Muscle of arm (tissue), 14 donors: ENCODE measurements at places on chromosomes 11 and 22.

DNA sequence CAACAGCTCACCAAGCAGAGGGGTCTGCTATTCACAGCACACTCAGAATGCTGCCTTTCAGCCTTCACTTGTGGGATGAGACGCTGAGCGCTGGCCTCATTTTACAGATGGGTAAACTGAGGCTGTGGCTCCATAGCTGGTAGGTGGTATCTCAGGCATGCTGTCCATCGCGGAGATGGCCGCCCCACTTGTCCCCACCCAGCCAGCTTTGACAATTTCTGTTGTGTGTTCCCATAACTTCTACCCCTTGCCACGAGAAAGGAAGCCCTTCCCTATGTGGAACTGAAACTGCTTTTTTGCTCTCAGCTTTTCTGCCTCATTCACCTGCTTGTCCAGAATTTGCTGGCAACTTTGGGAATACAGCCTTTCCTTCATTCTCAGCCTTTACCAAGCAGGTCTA lies 36.1 kb upstream of the NNMT start:
- no peak for DNase-seq

DNA sequence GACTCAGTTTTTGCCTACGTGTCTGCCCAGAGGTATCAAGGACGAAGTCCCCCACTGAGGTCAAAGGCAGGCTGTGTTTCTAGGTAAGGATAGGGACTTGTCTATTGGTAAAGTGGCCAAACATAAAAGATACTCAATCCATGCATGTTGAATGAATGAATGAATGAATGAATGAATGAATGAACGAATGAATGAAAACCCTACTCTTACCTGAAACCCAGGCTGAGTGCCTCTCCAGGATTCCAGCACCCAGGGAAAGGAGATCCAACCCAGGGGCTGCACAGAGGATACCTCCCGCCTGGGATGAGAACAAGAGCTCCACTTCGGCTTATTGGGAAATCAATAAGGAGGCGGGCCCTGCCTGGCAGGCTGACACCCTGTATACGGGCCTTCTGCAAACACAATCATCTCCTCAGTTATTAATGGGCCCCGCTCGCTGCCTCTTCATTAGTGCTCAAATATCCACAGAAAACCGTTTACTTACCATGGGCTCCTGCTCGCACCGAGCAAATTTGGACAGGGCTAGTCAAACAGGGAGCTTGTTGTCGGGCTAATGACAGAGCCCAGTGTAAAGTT lies 177.4 kb downstream of the BUD13 start:
- no peak for DNase-seq

GRCh38 chr22:42642806-42643633 lies 2.6 kb upstream of the ATP5MGL start:
- no peak for DNase-seq

DNA sequence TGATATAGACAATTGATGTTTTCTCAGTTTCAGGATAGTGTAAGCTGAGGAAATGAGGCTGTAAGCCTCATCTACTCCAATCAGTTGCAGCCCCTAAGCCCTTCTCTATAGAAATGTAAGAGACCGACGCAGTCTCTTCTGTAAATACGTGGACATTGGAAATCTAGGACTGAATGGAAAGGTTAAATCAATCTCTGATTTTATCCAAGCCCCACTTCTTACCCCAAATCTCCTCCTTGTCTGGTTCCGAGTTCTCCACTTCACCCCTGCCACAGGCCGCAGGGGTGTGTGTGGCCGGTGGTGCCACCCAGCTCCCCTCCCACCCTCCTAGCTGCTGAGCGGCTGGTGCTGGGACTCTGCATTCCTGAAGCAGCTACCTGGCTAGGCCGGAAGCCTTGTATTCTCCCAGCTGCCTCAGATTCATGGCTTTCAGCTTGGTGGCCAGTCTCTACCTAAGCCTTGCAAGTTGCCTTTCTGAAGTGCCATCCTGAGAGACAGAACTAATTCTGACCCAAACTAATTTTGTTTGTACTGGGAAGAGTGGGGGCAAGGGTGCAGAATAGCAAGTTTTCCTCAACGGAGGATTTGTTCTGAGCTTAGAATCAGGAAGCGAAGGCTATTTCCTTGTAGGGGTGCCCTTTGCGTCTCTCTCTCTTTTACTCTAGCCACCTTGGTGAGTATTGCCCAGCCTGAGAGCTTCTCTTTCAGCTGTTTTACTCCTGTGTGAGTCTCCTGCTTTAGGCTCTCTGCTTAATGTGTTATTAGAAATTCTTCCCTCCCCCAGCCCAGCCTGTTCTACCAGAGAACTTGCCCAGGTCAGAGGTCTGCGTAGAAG lies 749 bp downstream of the VWA5A start:
- DNase-seq: no peak

DNA sequence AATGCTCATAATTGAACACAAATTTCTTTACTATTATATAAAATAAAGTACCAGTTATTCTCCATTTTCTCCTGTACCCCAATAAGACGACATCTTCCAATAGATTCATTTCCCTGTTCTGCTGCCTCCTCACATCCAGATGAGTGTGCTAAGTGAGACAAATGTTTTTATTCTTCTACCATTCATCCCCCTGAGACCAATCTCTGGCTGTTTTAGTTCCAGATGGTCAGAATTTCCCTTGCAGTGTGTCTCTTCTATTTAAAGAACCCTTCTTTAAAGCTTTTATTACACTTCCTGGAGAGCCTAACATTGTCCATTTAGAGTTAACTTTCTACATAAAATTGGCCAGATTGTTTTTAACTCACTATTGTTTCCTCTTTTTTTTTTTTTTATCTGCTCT lies 41.2 kb upstream of the GLYATL1 start:
- DNase-seq: no peak

DNA sequence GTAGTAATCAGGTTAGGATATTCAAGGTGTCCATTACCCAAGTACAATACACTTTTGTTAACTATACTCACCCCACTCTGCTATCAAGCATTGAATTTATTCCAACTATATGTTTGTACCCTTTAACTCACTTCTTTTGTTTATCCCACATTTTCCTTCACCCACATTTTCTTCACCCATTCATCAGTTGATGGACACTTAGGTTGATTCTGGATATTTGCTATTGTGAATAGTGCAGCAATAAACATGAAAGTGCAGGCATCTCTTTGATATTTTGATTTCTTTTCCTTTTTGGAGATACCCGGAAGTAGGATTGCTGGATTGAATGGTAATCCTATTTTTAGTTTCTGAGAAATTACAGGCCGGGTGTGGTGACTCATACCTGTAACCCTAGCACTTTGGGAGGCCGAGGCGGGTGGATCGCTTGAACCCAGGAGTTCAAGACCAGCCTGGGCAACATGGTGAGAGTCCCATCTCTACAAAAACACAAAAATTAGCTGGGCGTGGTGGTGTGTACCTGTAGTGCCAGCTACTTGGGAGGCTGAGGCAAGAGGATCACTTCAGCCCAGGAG lies 6.5 kb downstream of the TMEM25 start:
- DNase-seq: no peak

- no peak for DNase-seq
Measured at GRCh38 chr11:130477586-130478203, 29.2 kb downstream of the ADAMTS15 start.

GRCh38 chr22:48741540-48741939 lies 1086.1 kb downstream of the BRD1 start:
- no peak for DNase-seq

DNA sequence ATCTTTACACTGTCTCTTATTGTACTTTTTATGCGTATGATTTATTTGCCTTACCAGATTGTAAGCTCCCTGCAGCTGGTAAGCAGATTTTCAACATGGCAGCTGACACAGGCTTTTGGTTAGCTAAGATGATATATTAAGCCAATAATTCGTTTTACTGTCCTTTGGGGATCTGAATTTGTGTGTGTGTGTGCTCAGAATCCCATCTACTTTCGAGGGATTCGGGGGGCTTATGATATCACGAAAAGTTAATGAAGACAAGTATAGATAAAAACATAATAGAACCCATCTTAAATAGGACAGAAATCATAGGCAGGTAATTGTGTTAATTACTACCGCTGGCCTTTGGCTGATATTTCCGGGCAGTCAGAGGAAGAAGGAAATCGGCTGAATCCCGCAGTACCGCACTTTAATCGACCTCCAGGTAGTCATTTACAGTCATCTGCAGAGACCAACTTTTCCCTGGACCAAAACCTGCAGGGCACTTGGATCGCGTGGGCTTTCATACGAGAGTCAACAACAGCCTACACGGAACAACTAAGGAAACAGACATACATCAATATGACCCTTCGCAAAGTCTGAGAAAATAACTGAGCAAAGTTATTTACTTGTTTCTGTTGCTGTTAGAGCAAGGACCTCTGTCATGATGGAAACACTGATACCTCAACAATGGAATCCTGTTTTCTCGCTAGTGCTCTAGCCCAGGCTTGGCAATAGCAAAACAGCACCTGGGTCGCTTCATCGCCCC lies 802 bp downstream of the KBTBD3 start:
- no peak for DNase-seq

DNA sequence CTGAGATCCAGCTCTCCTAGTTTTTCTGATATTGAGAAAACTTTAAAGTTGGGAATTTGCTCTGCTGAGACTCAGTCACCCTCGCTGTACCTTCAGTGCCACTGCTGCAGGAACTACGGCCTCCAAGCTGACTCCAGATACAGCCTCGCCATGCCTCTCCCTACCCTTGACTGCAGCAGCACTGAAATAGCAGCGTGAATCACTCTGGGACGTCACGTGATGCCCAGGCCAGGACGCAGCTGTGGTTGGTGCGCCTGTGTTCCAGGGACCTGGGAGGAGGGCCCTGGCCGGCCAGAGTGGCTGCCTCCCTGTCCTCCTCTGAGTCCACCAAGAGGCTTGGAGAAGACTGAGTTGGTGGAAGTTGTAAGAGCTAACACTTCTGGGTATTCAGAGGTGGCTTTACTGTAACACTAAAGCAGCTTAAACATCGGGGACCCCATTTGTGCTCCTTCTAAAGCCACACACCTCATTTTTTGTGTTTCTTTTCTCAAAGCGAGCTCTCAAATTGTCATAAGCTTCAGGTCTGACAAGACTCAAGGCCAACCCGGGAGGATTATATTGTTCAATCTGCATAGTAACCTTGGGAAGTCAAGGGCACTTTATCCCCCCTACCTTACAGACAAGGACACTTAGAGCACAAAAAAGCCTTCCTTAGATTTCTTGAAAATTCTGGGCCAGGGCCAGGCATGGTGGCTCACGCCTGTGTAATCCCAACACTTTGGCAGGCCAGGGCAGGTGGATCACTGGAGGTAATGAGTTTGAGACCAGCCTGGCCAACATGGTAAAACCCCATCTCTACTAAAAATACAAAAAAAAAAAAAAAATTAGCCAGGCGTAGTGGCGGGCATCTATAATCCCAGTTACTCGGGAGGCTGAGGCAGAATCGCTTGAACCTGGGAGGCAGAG lies 4.2 kb upstream of the STIP1 start:
- DNase-seq: peak; percentile 92

- DNase-seq: no peak
Measured at GRCh38 chr22:21695430-21696085, 29.7 kb downstream of the PPIL2 start.

- DNase-seq: no peak
Measured at GRCh38 chr11:112795911-112796649, 165.1 kb upstream of the NCAM1 start.
